ENCODE measurements at places on chromosomes 3 and 15.
A peak's percentile ranks its signal among the peaks of the same experiment; 100 is the strongest.

DNA sequence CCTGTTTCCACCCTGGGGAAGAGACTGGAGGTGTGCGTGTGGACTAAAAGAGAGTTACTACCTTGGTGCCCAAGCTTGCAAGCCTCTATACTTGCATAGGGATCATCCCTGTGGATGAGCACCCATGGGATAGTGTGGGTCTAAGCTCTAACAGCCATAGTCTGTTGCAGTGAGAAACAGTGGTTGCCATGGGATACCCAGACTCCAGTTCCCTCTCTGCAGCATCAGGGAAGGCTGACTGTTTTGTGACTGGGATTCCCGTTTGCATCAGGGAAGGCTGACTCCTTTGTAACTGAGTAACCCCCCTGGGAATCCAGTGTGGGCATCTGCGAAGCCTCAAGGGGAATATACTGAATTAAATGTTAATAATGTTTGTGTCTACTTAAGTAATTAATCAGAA lies 196.1 kb downstream of the ZNF621 start:
- no peak for DNase-seq

- DNase-seq = no peak
These were observed 121.5 kb downstream of the IGF1R start for GRCh38 chr15:98769867-98770266.

DNA sequence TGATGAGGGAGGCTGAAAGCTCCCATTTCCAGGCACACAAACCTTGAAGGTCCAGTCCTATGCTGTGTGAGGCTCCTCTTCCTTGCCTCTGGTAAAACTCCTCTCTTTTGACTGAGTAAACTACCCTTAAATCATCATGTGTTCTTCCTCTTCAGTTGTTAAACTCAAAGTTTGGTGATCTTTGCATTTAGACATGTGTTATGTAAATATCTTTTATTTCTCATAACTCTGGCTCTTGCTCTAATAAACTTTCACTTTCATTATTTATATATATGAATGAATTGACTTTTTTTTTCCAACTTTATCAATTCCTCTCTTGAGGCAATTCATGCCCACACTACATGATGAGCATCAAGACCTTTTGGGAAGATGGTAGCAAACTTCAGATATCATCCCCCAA lies 26.6 kb downstream of the SUCNR1 start:
- no peak for DNase-seq

GRCh38 chr3:193483988-193484539 lies 70.6 kb downstream of the ATP13A4 start:
- no peak for DNase-seq

- no peak for DNase-seq
These were observed 51.8 kb downstream of the NIPA2 start for GRCh38 chr15:22890296-22890695.

GRCh38 chr3:83074485-83074884 lies 1313.0 kb upstream of the GBE1 start:
- no peak for DNase-seq

DNA sequence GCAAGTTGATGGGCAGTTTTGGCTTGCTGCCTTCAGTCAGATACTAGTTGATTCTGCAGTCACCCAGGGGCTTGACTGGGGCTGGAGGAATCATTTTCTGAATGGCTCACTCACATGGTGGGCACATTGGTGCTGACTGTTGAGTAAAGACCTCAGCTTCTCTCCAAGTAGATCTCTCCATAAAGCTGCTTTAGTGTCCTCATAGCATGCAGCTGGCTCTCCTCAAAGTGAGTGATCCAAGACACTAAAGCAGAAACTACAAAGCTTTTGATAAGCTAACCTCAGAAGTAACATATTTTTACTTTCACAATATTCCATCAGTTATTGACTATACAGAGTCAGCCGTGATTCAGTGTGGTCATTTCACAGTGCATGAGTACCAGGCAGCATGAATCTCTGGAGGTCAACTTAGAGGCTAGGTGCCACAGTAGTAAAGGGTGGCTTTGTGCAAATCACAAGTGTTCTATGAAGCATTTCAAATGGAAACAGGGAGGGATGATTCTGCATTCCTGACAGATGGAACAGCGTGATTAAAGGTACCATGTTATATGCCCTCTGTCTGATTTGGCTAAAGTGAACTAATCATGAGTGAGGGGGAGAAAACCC lies 24.3 kb upstream of the ATP8B4 start:
- no peak for DNase-seq

DNA sequence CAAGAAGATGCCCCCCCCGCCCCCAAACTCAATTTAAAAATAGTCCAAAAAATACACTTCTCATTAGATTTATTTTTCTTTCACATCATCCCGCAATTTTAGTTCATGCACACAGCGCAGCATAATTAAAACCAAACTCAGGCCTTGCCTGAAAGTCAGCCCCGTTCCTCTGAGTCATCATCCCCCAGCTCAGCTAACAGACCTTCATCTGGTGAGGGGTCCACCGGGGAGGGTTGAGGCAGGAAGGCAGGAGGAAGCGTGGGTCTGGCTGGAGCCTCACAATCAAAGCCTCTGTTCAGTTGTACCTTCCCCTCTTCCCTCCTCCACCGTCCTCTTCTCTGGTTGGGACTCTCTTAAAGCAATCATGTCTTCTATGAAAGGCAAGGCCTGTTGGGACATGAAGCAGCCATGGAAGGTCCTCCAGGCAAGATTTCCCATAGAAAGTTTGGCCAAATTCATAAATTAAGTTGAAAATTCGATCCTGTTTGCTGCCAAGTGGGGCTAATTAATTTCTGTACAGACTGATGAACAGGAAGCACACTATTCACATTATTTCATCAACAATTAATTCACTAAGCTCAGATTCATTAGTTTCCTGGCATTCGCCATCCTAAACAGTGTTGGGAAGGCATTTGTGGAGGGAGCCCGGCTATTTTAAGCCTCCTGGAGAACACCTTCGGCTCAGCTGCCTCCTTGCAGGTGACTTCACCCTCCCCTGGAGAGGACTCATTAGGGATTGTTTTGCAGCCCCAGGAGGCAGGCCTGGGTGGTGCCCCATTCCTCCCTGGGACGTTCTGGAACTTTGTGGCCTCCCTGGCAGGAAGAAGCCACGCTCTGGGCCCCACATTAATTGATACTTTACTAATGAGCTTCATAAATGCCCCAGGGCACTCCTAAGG lies 72.3 kb upstream of the BNC1 start:
- no peak for DNase-seq

- DNase-seq = no peak
These were observed 1052.4 kb downstream of the TUSC7 start for GRCh38 chr3:117761703-117762620.

DNA sequence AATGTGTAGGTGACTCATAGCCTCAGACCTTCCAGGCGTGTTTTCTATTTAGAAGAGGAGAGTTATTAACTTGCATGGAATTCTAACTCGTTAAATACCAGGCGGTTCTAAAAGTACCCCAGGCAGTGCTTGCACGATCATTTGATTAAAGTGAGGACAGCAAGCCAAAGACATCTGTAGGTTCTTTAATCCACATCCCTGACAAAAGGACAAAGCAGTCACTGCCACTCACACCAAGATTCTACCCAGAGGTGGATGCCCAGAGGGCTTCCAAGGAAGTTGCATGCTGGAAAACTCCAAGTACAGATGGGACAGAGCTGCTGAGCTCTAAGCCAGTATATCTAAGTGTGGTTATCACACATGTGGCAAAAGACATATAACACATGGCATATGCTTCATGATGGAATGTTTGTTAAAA lies 372.1 kb downstream of the ROBO2 start:
- no peak for DNase-seq

GRCh38 chr15:100265641-100266035 lies 76.1 kb downstream of the ADAMTS17 start:
- no peak for DNase-seq

DNA sequence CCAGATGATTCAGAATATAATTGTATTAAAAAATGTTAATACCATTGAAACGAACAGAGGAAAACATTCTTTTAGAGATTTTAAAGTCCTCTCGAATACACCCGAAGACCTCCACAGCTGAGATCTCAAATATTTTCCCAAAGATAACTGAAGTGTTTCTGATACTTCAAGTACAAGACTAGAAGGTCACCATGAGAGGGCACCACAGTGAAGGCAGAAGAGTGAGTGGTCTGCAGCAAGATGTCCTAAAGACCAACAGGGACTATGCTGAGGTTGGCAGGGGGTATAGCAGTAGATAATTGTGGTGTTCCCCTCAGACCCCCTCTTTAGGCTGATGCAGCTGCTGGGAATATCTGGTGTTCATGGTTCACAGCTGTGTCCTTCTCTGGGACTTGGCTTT lies 156.5 kb downstream of the PDCD6IP start:
- no peak for DNase-seq

- DNase-seq = no peak
These were observed 2.2 kb upstream of the EPHB3 start for GRCh38 chr3:184559336-184559735.

DNA sequence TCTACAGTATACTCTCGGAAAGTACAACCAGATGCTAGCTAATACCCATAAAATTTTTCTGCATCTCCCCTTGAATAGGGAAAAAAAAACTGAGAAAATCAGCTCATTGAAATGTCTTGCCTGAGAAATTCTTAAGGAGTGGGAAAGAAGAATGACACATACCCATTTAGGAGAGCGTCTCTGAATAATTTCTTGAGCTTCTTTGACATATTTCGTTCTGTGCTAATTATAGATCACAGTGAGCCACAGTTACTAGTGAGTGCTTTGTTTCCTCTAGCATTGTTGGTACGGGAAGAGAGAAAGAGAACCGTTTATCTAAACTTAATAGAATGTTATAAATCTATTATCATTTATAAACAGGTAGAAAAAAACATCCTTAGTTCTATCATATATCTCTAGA lies 588.4 kb downstream of the UNC13C start:
- no peak for DNase-seq

- no peak for DNase-seq
These were observed 131.7 kb downstream of the CLASP2 start for GRCh38 chr3:33586402-33586801.

- DNase-seq = no peak
These were observed 46.4 kb upstream of the MBNL1 start for GRCh38 chr3:152222327-152222726.

DNA sequence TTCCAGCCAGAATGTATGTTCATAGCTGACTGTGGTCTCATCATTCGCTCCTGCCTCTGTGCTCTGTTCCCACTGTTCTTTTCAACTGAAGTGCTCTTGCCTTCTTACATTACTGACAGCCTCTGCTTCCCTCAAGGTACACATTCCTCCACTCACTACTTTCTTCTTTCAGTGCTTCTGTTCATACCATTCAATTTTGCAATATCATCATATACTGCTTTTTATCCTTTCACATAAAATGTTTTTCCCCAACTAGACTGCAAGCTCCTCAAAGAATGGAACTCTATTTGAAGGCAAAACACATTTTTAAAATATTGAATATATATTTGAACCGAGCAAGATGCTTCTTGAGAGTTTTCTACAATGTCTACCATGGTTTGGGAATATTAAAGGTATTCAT lies 291.1 kb downstream of the CTNNB1 start:
- no peak for DNase-seq

DNA sequence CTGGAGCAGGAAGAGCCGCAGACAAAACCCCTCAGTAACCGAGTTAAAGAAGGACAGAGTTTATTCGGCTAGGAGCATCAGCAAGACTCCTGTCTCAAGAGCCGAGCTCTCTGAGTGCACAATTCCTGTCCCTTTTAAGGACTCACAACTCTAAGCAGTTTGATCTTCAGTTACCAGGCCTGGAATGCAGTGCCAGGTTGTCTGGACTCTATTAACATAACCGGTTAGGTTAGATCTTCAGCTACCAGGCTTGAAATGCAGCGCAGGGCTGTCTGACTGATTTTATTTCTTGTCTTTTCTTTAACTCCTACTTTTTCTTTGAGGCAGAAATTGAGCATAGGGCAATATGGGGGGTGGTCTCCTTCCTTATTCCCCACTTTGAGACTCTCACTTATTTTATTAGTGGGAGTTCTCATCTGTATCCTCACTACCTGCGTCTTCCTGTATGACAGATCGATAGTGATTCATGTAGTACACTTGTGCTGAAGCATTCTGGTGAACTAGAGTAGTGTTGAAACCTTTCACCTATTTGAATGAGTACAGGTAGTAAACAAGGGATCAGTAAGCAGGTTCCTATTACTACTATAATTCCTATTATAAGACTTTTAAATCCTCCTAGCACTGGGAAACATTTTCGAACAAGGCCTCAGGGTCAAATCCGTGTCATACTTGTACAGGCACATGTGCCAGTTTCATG lies 325.0 kb downstream of the CGGBP1 start:
- DNase-seq = peak; percentile 47

- no peak for DNase-seq
These were observed 4.2 kb upstream of the TRAT1 start for GRCh38 chr3:108818404-108818803.

DNA sequence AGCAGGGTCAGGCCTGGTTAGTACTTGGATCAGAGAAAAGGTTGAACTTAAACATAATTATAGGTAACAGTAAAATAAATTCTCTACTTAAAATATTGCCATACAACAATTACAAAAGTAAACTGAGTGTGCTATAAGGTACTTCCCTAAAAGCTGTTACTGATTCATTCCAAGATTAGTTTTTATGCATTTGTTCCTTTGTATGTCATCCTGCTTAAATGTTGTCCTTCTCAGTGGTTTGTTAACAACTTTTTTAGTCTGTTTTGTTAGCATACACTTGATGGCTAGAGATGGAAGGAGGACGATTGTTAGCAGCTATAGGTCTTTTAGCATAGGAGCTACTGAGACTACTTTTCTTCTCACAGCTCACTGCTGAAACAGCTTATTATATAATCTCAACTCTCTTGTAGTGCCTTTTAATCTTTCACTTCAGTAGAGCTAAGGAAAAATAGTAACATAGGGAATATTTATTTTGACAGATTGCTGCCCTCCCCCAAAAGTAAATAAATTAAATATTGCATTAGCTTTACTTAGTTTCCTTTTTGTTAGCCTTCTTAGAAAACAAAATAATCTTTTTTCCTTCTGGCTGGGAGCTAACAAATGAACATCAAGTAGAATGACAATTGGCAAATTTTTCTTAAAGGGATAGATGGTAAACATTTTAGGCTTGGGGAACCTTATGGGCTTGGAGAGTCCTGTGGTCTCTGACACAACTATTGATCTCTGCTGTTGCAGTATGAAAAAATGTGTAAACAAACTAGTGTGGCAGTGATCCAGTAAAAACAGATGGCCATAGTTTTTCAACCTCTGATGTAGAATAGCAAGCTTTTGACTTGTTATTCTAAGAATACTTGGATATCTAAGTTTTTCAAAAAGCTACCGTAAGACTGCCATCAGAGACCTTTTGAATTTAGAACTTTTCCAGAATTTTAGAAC lies 39.5 kb downstream of the USP8 start:
- DNase-seq = no peak

- DNase-seq = no peak
These were observed 522.2 kb downstream of the EDEM1 start for GRCh38 chr3:5709714-5710113.

GRCh38 chr3:99962703-99963102 lies 145.0 kb downstream of the CMSS1 start:
- DNase-seq = no peak

Measured in left renal pelvis (tissue), 4 donors.